CD8-positive, alpha-beta memory T cell (primary cell): ENCODE measurements at places on chromosomes 2 and 18.

GRCh38 chr2:173286153-173286809 lies 68.4 kb upstream of the CDCA7 start:
- DNase-seq: no peak

- DNase-seq: no peak
These were observed 22.5 kb upstream of the ACYP2 start for GRCh38 chr2:54092940-54093339.

- peak; percentile 42 for DNase-seq
These were observed 505.4 kb downstream of the PLCL1 start for GRCh38 chr2:198309673-198310280.

- DNase-seq: no peak
These were observed 88.5 kb downstream of the CDH2 start for GRCh38 chr18:28088477-28088876.

GRCh38 chr2:25597881-25598280 lies 75.5 kb downstream of the DTNB start:
- no peak for DNase-seq

DNA sequence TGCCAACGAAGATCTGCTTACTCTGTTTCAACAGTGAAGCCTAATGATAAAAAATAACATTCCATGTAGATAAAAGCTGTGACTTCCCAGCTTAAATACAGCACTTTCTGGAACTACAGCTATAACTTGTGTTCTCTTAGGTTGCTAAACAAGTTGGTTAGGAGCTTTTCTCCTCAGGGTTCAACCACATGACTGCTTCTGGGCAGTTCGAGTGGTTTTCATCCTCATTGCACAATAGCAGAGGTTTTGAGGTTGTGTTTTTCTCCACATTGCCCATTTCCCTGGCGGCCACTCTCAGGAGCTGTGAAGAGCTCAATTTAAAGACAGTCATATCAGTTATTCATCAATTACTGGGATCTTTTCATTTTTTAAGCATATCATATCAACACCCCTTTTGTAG lies 102.2 kb upstream of the CYP1B1 start:
- DNase-seq: no peak

GRCh38 chr2:84823229-84823628 lies 57.7 kb downstream of the TRABD2A start:
- DNase-seq: no peak

GRCh38 chr2:193250389-193250788 lies 1055.7 kb upstream of the TMEFF2 start:
- DNase-seq: no peak

GRCh38 chr2:22043784-22044183 lies 920.0 kb downstream of the TDRD15 start:
- no peak for DNase-seq

GRCh38 chr18:22213333-22213973 lies 44.1 kb downstream of the GATA6 start:
- DNase-seq: no peak

GRCh38 chr2:119475857-119476244 lies 44.2 kb downstream of the TMEM37 start:
- DNase-seq: no peak

DNA sequence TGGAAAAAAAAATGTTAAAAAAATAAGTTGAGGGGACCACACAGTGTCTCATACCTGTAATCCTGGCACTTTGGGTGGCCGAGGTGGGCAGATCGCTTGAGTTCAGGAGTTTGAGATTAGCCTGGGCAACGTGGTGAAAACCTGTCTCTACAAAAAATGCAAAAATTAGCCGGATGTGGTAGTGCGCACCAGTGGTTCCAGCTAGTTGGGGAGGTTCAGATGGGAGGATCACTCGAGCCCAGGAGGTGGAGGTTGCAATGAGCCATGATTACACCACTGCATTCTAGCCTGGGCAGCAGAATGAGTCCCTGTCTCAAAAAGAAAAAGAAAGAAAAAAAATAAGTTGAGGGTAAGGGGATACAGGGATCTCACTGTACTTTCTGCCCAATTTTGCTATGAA lies 6.1 kb upstream of the KYNU start:
- DNase-seq: no peak

- peak; percentile 43 for DNase-seq
These were observed 1.8 kb downstream of the KIF5C start for GRCh38 chr2:148876595-148877402.

- DNase-seq: no peak
These were observed 13.0 kb downstream of the PTMA start for GRCh38 chr2:231720987-231721966.
